Renal cortex interstitium (tissue), 15 donors: ENCODE measurements at places on chromosomes 4 and X.

DNA sequence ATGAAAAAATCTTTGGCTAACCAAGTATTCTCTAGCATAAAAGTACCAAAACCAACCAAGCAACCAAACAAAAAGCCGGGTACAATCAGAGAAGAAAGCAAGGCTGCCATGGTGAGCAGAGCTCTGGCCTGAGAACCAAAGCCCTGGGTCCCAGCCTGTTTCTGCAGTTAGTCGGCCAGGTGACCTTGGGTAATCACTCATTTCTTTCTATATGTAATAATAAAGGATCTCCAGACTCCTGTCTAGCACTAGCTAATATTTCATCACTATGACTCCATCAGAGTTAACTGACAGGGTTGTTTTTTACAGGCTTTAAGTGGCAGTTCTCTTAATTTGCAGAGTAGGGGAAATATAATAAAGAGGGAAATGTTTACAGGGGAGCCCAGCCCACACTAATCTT lies 34.0 kb upstream of the RASGEF1B start:
- no peak for DNase-seq

GRCh38 chrX:100717363-100717762 lies 14.6 kb downstream of the SYTL4 start:
- no peak for DNase-seq

GRCh38 chrX:84415140-84415539 lies 87.1 kb downstream of the HDX start:
- no peak for DNase-seq

DNA sequence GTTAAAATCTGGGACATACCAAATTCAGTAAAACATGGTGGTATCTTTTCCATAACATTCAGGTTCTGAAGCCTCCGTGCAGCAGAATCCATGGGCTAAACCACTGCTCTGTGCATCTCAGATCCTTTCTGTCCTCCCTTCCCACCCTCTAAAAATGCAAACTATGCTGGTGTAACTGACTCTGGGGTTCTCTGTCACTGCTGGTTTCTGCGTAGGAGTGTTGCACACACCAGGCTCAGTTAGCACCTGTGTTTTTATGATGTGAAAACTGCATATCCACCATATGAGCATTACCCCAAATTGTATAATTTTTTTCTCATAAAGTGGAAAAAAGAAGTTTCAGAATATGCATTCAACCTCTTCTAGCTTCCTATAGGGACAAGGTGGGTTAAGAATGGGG lies 22.4 kb upstream of the IL21 start:
- DNase-seq = no peak

GRCh38 chr4:183941964-183942363 lies 36.9 kb downstream of the STOX2 start:
- no peak for DNase-seq

DNA sequence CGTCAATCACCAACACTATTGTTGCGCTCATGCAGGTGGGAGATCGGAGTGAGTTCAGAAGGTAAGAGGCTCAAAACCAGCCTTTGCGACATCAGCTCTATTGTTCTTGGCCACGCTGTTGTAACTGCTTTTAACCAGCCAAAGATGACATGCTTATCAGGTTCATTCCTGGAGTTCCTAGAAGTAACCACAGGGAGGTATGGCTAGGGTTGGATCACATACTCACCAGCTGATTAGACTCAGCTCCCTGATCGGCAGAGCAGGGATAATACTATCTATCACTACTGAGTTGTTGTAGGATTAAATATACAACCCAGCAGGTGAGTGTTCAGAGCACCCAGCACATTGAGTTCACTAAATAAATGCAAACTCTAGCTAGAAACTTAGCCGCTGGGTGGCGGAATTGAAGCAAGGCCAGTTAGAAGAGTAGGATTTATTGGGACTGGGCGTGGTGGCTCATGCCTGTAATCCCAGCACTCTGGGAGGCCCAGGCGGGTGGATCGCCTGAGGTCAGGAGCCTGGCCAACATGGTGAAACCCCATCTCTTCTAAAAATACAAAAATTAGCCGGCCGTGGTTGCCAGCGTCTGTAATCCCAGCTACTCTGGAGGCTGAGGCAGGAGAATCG lies 12.4 kb downstream of the SLC34A2 start:
- DNase-seq = no peak

DNA sequence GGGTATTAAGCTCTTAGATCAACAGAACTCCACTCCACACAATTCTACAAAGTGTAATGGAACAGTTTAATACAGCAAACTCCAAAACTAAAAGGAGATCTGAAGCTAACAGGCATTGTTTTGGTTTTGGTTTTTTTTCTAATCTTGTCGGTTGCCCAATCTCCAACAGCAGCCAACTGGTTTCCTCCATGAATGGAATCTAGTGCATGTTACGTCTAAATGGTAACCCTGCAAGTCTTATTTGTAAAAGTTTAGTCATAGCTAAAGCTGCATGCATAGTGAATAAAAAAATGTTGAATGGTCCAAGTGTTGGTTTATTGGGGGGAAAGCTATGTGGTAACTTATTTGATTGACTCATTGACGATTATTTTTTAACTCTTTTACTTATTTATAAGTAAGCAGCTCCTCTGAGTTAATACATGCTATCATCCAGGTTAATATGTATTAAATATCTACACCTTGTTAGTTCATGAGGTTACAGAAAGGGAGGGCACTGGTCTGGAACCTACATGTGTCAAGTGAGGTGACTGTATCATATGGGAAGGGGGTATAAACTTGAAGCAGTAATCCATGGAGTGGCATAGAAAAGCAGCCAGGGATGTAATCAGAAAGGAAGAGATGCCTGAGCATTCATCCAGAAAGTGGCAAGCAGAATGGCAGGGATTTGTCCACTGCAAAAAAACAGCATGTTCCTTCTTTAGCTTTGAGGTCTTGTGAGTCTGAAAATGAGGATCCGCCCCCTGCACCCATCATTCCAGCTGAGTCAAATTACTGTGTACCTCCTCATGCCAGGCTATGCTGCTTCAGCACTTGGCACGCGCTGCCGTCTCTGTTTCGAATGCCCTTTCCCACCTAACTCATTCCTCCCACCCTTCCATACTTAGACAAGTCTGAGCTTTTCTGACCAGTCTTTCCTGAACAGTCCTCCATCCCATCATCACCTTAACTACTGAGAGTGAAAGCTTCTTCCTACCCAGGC lies 81.7 kb downstream of the PDGFC start:
- no peak for DNase-seq

DNA sequence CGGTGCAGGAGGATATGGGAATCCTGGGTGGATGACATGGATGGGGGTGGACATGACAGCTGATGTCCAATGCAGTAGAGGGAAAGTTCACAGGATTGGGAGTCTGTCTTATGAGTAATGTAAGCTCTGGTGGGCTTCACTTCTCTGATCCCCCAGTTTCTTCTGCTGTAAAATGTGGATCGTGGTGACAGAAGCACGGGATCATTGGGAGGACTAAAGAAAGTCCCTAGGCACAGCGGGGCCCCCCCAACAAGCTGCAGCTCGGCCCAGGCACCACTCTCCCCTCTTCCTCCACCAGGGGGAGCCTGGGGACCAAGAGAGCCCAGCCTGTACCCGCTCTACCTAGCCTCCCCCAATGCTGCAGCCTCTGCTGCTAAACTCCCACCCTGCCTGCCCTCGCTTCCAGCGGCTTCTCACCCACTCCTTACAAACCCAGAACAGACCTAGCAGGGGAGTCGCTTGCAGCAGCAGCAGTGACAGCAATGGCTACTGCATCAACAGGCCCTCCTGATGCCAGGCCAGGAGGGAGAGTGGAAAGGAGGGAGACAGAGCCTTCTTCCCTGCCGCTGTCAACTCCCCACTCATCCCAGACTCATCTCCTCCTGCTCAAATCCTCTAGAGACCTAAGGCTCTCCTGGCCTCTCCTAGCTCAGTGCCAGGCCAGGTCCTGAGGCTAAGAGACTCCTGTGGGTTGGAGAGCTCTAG lies 36.1 kb upstream of the IQSEC2 start:
- no peak for DNase-seq

DNA sequence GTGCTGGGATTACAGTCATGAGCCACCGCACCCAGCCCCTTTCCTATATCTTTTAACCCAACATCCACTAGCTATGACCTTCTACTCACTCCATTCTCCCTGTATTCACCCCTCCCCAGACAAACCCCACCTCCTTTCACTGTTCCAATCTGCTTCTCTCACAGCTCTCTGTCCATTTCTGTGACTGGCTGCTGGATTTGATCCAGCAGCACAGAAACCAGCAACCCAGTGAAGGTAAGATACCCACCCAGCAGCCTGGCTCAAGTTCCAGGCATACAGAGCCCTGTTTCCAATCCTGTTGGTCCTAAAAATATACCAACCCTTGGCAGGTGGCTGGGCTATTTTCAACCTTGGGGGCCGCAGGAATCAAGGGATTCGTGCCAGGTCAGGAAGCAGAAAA lies 56.9 kb upstream of the SMIM10 start:
- DNase-seq = no peak

GRCh38 chrX:129781134-129781672 lies 1.5 kb downstream of the SASH3 start:
- no peak for DNase-seq

GRCh38 chr4:6984612-6985425 lies 58.4 kb upstream of the TADA2B start:
- no peak for DNase-seq

GRCh38 chr4:109979920-109980717 lies 67.4 kb downstream of the EGF start:
- no peak for DNase-seq
